SK-N-DZ (cell line): ENCODE measurements at places on chromosomes 7 and 10.

GRCh38 chr10:2212244-2212834 lies 475.0 kb upstream of the ADARB2 start:
- DNase-seq: peak; percentile 20

- DNase-seq: no peak
Observed at GRCh38 chr7:55083206-55083605, 64.4 kb downstream of the EGFR start.

DNA sequence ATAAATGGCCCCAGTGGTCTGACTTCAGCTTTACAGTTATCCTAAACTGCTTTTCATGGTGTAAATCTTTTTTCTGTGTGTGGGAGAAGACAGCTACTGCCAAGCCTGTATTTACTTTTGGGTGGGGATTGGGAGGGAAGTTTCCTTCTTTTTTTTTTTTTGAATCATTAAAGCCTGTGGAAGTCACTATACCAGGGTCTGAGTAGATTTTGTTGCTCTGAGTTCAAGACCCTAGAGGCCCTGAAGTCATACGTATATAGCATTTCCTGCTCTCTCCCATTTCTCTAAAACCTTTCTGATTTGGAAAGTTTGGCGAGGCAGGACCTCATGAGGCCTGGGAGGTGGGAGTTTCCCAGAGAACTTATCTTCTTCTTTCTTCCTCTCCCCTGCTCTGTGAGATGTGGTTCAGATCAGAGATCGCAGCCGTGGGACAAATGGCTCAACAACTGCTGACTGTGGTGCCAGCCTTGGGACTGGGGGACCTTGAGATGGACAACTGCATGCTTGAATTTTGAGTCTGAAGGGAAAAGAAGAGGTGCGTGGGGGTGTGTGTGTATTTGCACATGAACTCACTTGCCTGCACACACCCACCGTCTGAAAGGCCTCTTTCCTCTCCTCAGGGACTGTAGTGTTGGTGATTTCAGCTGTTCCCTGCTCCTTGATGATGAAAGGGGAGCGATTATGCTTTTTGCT lies 18.1 kb downstream of the LRMDA start:
- DNase-seq: no peak

DNA sequence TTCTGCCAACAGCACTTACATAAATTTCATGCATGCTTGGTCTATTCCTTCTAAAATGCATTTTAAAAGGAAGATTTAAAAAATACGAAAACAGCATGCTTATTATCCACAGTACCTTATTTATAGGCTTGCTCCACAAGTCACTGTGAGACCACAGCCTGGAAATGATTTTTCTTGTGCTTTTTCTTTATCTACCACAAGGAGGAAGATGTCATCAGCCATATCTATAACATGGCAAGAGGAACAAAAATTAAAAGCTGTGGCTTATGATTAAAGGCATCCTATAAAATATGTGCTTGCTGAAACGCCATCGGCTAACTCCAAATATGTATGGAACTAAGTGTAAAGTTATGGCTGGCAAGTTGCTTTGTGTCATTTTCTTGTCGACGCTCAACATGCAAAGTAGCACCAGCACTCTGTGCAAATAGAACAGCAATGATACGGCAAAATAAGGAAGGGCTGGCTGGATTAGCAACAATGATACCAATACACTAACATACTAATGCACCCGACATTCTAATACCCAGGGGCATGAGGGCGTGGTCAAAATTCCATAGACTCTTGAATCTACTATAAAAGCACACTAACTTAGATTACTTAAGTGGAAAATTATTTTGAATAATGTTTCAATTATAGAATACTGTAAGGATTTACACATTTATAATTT lies 41.2 kb upstream of the AKR1E2 start:
- no peak for DNase-seq

GRCh38 chr7:5348134-5349004 lies 65.6 kb downstream of the SLC29A4 start:
- no peak for DNase-seq

DNA sequence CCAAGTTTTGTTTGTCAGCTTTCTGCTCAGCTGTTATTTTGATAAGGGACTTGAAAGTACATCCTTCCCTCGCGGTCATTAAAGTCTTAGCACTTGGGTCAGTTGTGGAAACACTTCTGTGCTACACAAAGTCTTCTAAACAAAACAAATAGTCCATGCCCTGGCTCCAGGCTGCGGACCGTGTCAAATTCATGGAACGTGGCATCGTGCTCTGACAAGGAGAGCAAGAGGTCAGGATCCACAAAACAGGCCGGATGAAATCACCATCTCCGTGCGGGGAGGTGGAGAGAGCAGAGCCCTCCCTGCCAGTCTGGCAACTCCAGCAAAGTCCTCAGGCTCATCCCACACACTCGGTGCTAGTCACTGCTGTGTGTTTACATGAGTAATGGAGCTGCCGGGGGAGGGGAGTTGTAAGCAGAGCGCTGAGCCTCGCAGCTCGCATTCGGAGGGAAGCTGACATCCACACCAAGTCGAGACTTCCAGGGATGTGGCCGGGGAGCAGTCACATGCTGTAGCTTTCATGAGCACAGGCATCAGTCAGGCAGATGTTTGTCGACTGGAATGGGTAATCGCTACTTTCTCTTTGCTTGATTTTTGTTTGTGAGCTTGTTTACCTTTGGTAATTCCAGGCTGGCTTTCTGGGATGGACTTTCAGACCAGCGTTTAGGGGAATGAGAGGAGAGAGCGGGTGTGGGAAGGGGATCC lies 147.6 kb downstream of the ARID5B start:
- peak; percentile 59 for DNase-seq
